ENCODE measurements at places on chromosomes 16 and 17.

- no peak for DNase-seq
Measured at GRCh38 chr17:72107100-72107499, 13.7 kb upstream of the SOX9 start.

- no peak for DNase-seq
Measured at GRCh38 chr16:81096715-81097208, 567 bp upstream of the GCSH start.

GRCh38 chr16:57319646-57320045, 35.2 kb upstream of the PLLP start:
- no peak for DNase-seq

DNA sequence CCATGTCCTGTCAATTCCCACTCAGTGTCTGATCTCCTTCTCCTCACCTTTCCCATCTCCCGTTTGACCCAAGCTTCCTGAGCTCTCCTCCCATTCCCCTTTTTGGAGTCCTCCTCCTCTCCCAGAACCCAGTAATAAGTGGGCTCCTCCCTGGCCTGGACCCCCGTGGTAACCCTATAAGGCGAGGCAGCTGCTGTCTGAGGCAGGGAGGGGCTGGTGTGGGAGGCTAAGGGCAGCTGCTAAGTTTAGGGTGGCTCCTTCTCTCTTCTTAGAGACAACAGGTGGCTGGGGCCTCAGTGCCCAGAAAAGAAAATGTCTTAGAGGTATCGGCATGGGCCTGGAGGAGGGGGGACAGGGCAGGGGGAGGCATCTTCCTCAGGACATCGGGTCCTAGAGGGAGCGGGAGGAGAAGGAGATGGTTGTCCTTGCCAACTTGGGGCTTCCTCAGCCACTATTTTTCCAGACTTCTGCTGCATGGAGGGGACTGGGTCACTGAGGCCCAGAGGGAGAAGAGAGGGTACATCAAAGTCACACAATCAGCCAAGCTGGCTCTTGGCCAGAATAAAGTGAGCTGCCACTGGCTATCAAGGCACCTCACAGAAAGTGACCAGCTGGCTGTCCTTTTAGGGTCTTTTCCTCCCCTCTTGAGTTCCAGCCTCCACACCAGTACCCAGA, 1.9 kb upstream of the TBC1D10B start:
- DNase-seq: no peak

DNA sequence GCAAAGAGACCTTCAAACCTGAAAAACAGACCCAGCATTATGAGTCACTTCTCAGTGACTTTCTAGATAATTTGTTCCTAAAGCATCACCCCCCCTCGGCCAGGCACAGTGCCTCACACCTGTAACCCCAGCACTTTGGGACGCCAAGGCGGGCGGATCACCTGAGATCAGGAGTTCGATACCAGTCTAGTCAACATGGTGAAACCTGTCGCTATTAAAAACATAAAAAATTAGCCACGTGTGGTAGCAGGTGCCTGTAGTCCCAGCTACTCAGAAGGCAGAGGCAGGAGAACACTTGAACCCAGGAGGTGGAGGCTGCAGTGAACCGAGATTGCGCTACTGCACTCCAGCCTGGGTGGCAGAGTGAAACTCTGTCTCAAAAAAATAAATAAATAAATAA, 24.3 kb upstream of the RNPS1 start:
- DNase-seq: no peak

DNA sequence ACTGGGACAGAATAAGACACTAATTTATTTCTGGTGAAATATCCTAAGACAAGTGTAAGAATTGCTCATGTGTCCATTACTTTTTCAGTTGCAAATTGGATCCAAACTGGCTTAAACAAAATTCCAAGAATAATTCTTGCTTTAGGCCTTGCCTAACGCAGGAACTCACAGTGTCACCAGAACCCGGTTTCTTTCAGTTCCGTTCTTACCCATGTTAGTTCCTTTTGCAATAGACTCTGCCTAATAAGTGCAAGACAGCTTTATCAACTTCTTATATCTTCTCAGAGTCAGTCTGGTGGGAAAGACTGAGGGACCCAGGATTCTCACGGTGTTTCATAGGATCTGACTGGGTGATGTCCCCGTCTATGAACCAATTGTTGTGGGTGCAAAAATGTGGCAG, 24.7 kb downstream of the GDE1 start:
- DNase-seq: no peak

DNA sequence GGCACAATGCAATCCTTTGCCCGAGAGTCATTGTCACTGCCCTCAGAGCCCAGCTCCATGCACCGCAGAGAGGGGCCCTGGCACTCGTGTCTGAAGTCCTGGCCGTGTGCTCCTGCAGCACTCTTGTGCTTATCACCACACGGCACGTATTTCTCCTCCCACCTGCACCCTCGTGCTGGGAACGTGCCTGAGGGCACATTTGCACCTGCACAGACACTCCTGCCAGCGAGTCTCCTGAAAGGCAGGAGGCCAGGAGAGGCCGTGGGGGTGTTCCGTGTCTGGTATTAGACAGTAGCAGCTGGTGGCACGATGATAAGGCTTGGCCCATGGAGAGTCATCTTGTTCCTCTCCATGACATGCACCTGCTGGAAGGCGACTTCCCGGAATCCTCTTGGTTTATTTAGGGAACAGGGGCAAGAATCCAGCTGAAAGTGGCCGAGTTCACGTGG, 3.4 kb upstream of the ACSF3 start:
- DNase-seq: no peak

- DNase-seq: no peak
Measured at GRCh38 chr17:82838386-82839063, 1.3 kb downstream of the ZNF750 start.

DNA sequence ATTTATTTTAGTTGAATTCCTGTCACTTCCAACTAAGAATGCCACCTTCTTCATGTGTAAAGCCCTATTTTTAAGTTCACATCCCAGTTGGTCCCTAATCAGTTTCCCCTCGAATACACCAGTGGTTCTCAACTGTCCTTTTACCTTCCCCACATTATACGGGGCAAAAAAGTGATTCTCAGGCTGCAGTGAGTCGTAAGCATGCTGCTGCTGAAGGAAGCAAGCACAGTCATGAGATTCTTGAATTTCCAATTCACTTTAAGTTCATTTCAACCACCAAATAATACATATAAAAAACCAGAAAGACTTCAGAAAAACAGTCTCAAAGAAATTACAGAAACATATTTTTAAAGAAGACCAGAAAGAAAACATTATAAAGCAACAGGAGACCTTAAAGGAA, 47.9 kb downstream of the UBE2G1 start:
- DNase-seq: no peak

- DNase-seq: no peak
Measured at GRCh38 chr17:74875977-74876593, 3.3 kb upstream of the FDXR start.

GRCh38 chr16:1310832-1311200, 1.4 kb downstream of the UBE2I start:
- peak; percentile 48 for DNase-seq

DNA sequence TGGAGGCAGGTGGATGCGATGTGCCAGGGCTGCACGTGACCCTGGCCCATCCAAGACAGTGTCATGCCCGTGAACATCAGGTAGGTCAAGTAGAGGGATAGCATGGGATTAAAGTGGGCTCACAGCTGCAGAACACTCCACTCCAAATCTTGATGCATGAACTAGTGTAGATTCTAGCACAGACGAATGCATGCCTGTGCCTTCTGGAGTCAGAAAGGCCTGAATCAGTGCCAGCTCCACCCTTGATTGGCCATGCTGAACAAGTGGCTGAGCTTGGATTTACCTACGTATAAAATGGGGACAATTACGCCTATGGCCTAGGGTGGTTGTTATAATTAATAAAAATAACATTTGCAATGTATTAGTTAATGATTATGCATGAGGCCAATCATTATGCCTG, 10.6 kb downstream of the IRX3 start:
- DNase-seq: no peak

DNA sequence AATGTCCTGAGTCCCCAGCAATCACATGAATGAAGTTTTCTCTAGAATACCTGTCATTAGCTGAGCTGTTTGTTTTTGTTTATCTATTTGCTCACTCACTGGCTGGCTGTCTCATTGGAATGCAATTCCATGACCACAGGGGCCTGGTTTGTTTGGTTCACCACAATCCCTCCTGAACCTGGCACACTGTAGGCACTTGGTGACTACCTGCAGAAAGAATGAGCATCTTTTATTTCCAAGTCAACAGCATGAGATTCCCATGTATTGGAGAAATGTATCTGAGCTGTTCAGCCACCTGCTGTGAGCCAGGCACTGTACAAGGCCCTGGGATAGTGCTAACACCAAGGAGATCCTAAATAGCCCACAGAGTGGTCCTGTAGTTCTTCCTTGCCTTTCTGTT, 345.1 kb downstream of the XYLT1 start:
- no peak for DNase-seq

DNA sequence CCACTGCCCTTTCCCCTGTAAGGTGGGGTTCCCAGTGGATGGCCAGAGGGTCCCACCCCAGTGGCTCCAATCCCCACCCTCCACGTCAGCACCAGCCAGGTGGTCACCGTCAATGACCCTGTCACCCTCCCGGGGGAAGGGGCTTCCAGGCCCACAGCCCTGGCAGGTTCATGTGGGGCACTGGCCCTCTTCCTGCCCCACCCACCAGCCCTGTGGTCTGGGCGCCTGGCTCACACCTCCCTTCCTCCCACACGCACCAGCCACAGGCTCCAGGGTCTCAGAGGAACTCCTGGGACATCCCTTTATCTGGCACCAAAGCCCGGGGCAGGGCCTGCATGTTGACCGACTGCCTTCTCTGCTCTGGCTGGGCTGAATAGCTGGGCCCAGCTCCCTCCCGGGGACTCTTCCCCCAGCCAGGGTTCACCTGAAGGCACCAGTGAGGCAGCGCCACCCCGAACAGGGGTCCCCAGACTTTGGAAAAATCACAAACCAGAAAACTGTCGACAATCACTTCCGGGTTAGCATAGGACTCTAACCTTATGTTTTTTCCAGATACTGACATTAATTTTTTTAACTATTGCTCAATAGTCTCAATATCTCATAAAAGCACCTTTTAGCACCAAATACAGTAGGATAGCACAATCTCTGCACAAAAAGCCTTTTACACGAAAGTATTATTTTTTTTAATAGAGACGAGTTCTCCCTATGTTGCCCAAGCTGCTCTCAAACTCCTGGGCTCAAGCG, 21.9 kb upstream of the ZC3H18 start:
- no peak for DNase-seq

- DNase-seq: no peak
Measured at GRCh38 chr16:11252482-11252931, 3.5 kb downstream of the SOCS1 start.

DNA sequence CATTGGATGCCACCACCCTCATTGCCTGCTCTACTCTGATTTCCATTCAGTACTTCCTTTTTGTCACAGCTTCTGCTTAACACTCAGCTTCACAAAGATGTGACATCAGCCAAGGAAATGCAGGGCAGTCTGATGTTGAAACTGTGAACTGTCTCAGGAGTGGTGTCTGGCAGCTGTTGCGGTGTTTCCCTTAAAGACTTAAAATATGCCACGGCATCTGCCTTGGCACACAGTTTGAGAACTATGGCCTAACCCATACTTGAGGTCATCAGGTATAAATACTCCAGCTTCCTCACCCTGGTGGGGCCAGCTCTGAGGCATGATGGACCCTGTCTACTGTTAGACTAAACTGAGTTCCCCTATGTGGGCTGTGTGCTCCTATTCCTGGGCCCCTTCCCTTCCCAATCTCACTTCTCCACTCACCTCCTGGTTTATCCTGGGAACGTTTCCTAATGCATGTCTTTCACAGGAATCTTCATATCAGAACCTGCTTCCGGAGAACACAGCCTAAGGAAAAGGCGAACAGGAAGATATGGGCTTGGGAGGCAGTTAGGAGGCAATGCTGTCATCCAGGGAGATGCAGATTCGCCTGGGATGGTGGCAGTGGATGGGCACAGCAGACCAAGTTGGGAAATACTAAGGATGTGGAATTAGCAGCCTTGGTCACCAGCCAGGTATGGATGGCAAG, 96.5 kb downstream of the WSCD1 start:
- DNase-seq: peak; percentile 25

DNA sequence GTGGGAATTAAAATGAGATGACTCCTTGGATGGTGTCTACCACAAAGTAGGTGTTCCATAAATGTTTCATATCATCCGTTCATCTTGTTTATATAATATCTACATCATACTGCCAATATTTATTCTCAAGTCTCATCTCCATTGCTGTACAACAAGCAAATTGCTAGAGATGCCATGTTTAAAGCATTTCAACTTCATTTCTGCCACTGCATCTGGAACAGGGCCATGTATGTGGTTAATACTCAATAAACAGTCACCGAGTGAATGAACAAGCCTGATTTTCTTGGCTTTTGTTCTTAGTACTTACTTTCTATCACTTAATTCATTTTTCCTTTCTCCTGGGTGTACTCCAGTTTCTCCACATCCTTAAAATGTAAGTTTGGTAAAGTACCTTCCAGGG, 107.6 kb downstream of the KCNJ2 start:
- DNase-seq: no peak

- no peak for DNase-seq
Measured at GRCh38 chr17:51857052-51857597, 301.4 kb downstream of the CA10 start.

DNA sequence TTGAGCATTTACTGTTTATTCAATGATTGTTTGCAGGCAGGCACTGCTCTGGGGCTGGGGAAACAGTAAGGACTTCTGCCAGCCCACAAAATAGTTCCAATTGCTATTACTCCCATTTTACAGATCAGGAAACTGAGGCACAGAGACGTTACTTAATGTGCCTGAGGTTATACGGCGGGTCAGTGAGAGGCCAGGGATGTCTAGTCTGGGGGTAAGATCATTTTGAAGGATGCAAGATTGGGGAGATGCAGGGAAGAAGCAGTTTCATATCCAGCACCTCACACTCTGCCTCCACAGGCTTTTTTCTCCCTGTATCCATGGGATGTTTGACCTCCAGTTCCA, 46.5 kb downstream of the ABAT start:
- no peak for DNase-seq

DNA sequence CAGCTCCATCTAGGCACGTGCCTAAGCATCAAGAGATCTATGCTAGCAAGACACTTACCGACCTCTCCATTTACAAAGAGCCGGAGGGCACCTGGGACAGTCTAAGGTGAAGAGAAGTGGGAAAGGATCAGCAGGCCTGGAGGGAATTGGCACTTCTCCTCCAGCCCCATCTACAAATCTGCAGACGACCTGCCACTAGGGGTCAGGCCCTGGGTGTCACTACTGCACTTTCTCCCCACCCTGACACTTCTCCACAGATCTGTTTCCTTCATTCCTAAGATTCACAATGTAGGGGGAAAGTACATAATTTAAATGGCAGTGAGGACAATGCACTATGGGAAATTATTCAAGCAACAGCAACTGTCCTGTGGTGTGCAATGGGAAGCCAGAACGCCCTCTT, 8.1 kb downstream of the MKS1 start:
- DNase-seq: no peak

GRCh38 chr17:80361495-80362220, 53.3 kb upstream of the ENDOV start:
- DNase-seq: peak; percentile 9

All from kidney capillary endothelial cell (primary cell).